ENCODE measurements at places on chromosomes 6 and 20. TPM values are rescaled to one million over a fixed set of nuclear protein-coding genes. Genes with fewer than 3 reads are reported as not detected.

SLC17A3 gene
- total RNA-seq, result not detected

TPBG gene
- not detected for total RNA-seq

HLA-DQB1 gene
- 126 TPM for total RNA-seq

SLC35A1 gene
- 13.1 TPM for total RNA-seq

DNA sequence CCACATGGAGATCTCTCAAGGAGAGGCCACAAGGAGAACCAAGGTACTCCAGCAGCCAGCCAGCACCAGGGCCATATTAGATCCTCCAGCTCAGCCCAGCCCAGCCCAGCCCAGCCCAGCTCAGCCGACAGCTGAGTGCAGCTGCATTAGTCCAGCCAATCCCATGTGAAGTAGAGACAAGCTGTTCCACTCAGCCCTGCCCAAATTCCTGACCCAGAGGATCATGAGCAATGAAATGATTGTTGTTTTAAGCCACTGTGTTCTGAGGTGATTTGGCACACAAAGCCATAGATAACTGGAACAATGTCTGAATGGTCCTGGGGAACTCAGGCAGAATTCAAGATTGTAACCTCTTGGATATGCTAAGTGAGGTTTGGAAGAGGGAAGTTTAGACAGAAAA lies 59.5 kb upstream of the BMP2 start:
- no peak overlapping the region for H3K4me3 ChIP-seq
- H3K27ac ChIP-seq, result no peak overlapping the region
- H3K27me3 ChIP-seq, result no peaks in the 10 kb centered on the region
- DNase-seq, result no peak
- H3K4me1 ChIP-seq, result no peaks in the 10 kb centered on the region

- no peaks in the 10 kb centered on the region for H3K36me3 ChIP-seq
- H3K4me1 ChIP-seq, result peaks cover 13% of the 10 kb centered on the region
- H3K27ac ChIP-seq, result no peak overlapping the region
- DNase-seq, result no peak
- H3K4me3 ChIP-seq, result no peak overlapping the region
Observed at GRCh38 chr20:23244916-23245552, 105.6 kb upstream of the NXT1 start.

GRCh38 chr20:8151372-8151771 lies 19.3 kb downstream of the PLCB1 start:
- H3K36me3 ChIP-seq, result no peaks in the 10 kb centered on the region
- DNase-seq, result no peak
- no peak overlapping the region for H3K4me3 ChIP-seq
- H3K27ac ChIP-seq, result no peak overlapping the region

GRCh38 chr6:33765368-33765767 lies 18.7 kb upstream of the IP6K3 start:
- H3K27ac ChIP-seq, result no peak overlapping the region
- no peaks in the 10 kb centered on the region for H3K36me3 ChIP-seq

All from Karpas-422 (cell line).